Jurkat, Clone E6-1 (cell line): ENCODE measurements at places on chromosomes 16 and 17.

- no peak for DNase-seq
These were observed 3.0 kb downstream of the SECTM1 start for GRCh38 chr17:82330322-82331239.

DNA sequence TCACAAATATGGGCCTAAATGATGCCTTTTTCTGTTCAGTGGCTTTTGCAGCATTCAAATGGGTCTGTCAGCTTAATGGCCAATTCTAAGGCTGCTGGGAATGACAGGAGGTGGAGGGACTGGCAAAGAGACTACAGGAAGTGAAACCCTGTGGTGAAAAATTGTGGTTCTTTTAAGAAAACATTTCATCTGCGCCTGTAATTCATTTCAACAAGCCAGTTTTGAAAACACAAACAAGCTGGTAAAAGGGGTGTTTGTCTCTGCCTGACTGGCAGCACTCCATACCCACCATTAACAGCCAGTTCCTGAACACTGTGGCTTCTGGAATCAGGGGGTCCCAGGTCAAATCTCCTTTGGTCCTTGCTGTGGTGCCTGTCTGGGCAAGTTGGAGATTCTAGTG is 3.6 kb upstream of the KDM8 start:
- peak; percentile 80 for DNase-seq

GRCh38 chr17:7476951-7477350 is 2.5 kb downstream of the ZBTB4 start:
- no peak for DNase-seq

DNA sequence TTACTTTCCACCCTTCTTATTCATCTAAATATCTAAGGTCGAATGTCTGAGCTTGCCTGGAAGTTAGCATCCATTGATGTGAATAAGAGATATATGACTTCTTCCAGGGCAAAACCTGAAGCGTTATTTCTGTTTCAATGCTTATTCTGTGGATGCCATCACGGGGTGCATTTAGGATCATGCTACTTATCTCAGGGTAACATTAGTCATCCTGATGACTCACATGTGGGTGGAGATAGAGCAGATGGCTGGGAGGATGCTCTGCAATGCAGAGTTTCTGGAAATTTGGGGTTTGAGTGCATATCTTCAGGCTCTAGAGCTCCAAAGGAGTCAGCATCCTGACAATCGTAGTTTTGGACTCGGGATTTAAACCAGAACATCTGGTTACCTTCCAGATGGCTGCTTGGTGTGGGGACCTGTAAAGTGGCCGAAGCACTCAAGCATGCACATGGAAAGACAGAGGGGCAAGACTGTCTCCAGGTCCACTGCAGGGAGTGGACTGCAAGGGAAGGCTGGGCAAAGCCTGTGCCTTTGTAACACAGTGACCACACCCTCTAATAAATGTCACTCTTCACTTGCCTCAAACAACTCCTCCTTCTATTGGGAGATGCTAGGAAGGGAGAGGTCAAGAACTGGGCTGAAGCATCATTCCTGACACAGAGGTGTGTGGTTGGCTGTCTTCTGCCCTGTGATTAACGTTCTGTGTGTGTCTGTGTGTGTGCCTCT is 175.2 kb upstream of the SALL1 start:
- DNase-seq: no peak

- DNase-seq: peak; percentile 54
These were observed 192.4 kb upstream of the GSE1 start for GRCh38 chr16:85420501-85421337.

- peak; percentile 63 for DNase-seq
These were observed 10.5 kb downstream of the SREBF1 start for GRCh38 chr17:17826342-17826713.

- DNase-seq: no peak
These were observed 31.9 kb upstream of the YPEL2 start for GRCh38 chr17:59299400-59300092.

GRCh38 chr17:31236137-31236536 is 60.9 kb downstream of the OMG start:
- DNase-seq: no peak

DNA sequence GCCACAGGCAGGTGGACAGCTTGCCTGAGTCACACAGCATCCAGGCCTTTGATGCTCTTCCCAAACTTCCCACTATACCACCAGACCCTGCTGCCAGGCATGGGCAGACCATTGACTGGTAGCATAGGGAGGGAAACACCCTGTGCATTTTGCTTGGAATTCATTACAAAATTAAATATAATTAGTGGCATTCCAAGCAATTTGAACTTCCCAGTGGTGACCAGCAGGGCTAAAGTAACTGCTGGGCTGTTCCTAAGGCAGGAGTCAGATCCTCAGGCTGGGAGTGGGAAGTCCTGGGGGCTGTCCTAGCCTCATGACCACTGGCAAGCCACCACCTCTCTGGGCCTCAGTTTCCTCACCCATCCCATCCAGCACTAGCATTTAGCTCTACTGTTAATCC is 3.8 kb downstream of the PRR15L start:
- no peak for DNase-seq
